GM23338 (cell line): ENCODE measurements at places on chromosomes 4 and X. TPM values are rescaled to one million over a fixed set of nuclear protein-coding genes. Genes with fewer than 3 reads are reported as not detected.

MAGEB17 gene
- 0.14 and 2.2 TPM in 2 replicates for total RNA-seq

XPNPEP2 gene
- not detected in 2 replicates for total RNA-seq

POU4F2 gene
- not detected in 2 replicates for total RNA-seq

RASGEF1B gene
- total RNA-seq: 2.8 and 5.3 TPM in 2 replicates

TSR2 gene
- total RNA-seq: 20.6 and 26.0 TPM in 2 replicates

HAND2 gene
- not detected in 2 replicates for total RNA-seq

USP17L5 gene
- not detected in 2 replicates for total RNA-seq

TBC1D14 gene
- total RNA-seq: 59.7 and 66.3 TPM in 2 replicates
